ENCODE measurements at places on chromosomes 1 and 21. TPM values are rescaled to one million over a fixed set of nuclear protein-coding genes. Genes with fewer than 3 reads are reported as not detected.

- no peak overlapping the region for H3K27ac ChIP-seq
- H3K36me3 ChIP-seq = no peaks in the 10 kb centered on the region
- H3K4me3 ChIP-seq = no peak overlapping the region
- no peaks in the 10 kb centered on the region for H3K4me1 ChIP-seq
Measured at GRCh38 chr21:24046829-24047443, 1560.3 kb downstream of the MRPL39 start.

DNA sequence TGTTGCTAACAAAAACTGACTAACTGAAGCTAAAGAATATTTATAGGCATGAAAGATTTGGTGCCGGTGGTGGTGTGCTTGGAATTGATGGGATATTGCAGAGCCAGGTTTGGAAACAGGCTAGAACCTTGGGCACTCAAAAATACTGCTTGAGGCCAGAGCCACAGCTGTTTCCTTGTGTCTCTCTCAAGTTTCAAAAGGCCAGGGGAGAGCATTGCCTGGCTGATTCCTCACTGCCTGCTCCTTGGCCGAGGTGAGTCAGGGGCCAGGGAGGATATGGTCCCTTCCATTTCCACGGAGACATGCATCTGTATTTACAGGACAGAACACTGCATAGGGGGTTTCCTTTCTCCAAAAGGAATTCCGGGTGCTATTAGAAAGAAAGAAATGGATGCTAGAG, 36.1 kb upstream of the IVNS1ABP start:
- no peak overlapping the region for H3K27ac ChIP-seq
- no peak overlapping the region for H3K4me3 ChIP-seq
- H3K4me1 ChIP-seq = no peaks in the 10 kb centered on the region
- no peaks in the 10 kb centered on the region for H3K27me3 ChIP-seq
- H3K36me3 ChIP-seq = no peaks in the 10 kb centered on the region
- DNase-seq = no peak

- H3K27ac ChIP-seq = no peak overlapping the region
- H3K4me3 ChIP-seq = no peak overlapping the region
- H3K4me1 ChIP-seq = 0 out of 2 replicates have a peak, but pooled peaks cover 5% of the 10 kb centered on the region
- no peak for DNase-seq
- no peaks in the 10 kb centered on the region for H3K36me3 ChIP-seq
Measured at GRCh38 chr1:157961805-157962762, 31.4 kb upstream of the KIRREL1 start.

GRCh38 chr21:26421724-26422123, 151.4 kb downstream of the CYYR1 start:
- H3K36me3 ChIP-seq = no peaks in the 10 kb centered on the region
- DNase-seq = no peak
- no peaks in the 10 kb centered on the region for H3K27me3 ChIP-seq
- H3K4me3 ChIP-seq = no peak overlapping the region

SLC45A1 gene
- total RNA-seq = 2.5 TPM

CTSK gene
- 44.6 TPM for total RNA-seq

DNA sequence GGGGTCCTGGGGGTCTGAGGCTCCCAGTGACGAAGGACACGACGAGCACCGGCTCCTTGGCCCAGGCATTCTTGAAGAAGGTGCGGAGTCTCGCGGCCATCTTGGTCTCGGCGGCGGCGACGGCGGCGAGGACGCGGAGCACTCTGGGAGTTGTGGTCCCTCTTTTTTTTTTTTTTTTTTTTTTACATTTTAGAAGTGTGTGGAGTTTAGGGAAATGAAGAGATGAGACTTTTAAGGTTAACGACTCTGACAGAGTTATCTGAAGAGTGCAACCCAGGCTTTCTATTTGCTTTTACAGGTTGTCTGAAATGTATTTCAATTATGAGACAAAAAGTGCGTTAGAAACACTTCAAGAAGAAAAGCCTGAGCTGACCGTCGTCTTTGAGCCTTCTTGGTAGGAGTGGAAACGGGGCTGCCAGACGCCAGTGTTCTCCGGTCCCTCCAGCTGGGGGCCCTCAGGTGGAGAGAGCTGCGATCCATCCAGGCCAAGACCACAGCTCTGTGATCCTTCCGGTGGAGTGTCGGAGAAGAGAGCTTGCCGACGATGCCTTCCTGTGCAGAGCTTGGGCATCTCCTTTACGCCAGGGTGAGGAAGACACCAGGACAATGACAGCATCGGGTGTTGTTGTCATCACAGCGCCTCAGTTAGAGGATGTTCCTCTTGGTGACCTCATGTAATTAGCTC, 9.7 kb downstream of the OR2B11 start:
- no peaks in the 10 kb centered on the region for H3K4me1 ChIP-seq
- no peak overlapping the region for H3K27ac ChIP-seq
- no peaks in the 10 kb centered on the region for H3K27me3 ChIP-seq
- DNase-seq = no peak
- H3K4me3 ChIP-seq = no peak overlapping the region

DNA sequence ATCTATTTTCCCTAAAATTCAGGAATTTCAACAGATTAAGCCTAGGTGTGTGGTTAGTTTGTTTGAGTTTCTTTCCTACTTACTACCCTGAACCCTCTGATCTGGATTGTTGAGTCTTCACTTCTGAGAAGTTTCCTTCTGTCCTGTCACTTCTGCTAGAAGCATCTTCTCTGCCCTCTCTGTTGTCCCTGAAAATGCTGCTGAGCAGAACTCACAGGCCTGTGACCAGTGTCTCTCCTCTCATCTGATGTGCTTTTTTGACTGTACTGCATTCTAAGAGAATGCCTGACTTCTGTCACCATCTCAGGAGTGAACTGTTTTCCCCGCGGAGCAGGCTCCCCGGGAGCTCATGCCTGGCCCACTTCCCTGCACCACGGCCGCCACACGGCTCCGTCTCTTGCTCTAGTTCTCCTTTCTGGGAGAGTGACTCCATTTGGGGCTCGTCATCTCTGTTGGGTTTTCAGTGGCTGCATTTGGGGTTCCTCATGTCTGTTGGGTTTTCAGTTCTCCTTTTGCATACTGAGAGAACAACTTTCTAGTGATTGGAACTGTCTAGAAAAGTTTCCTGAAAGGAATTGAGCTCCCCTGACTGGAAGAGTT, 77.9 kb downstream of the POFUT2 start:
- peak overlapping the region; percentile 41 for H3K27ac ChIP-seq
- H3K4me3 ChIP-seq = no peak overlapping the region
- DNase-seq = no peak
- H3K27me3 ChIP-seq = no peaks in the 10 kb centered on the region

PCP4 gene
- total RNA-seq = not detected

- H3K36me3 ChIP-seq = peaks cover 6% of the 10 kb centered on the region
- peaks cover 22% of the 10 kb centered on the region for H3K4me1 ChIP-seq
- peak overlapping the region; percentile 99 for H3K4me3 ChIP-seq
- H3K27me3 ChIP-seq = no peaks in the 10 kb centered on the region
Measured at GRCh38 chr1:26530895-26531598, 1.5 kb downstream of the RPS6KA1 start.

POU2F1 gene
- 2.5 TPM for total RNA-seq
